ENCODE measurements at places on chromosomes 3 and 15. TPM values are rescaled to one million over a fixed set of nuclear protein-coding genes. Genes with fewer than 3 reads are reported as not detected.

- no peaks in the 10 kb centered on the region for H3K36me3 ChIP-seq
- H3K4me3 ChIP-seq: no peak overlapping the region
- no peak overlapping the region for H3K27ac ChIP-seq
- no peaks in the 10 kb centered on the region for H3K27me3 ChIP-seq
- DNase-seq: no peak
These were observed 115.2 kb upstream of the RORA start for GRCh38 chr15:61344293-61344692.

Gene IQCF5
- total RNA-seq: not detected

DNA sequence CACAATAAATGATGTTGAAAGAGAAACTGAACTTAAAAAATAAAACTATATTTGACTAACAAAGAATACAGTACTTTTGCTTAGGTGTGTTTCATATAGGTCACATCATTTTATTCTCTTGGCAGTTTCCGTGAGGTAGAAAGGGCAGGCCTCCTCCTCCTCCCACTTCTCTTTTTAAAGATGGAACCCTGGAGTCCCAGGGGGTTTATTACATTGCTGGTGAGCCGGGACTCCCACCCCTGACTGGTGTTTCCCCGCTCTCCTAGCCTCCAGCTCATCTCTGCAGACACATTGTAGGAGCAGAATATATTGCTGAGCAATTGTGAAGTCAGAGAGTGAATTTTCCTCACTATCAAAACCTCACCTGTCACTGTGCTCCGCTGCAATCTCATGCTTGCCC, 30.0 kb downstream of the ZDHHC23 start:
- no peaks in the 10 kb centered on the region for H3K4me1 ChIP-seq
- no peak overlapping the region for H3K27ac ChIP-seq
- no peaks in the 10 kb centered on the region for H3K27me3 ChIP-seq

Gene MAP3K13
- 16.7 TPM for total RNA-seq

GRCh38 chr15:77053709-77054108, 17.2 kb downstream of the TSPAN3 start:
- peaks cover 22% of the 10 kb centered on the region for H3K4me1 ChIP-seq
- no peak overlapping the region for H3K4me3 ChIP-seq
- no peaks in the 10 kb centered on the region for H3K27me3 ChIP-seq

- no peaks in the 10 kb centered on the region for H3K27me3 ChIP-seq
- no peak overlapping the region for H3K4me3 ChIP-seq
- peaks cover 4% of the 10 kb centered on the region for H3K36me3 ChIP-seq
- H3K4me1 ChIP-seq: no peaks in the 10 kb centered on the region
These were observed 43.6 kb downstream of the TBC1D2B start for GRCh38 chr15:78033864-78034263.

GRCh38 chr3:55742022-55742831, 255.1 kb upstream of the WNT5A start:
- peaks cover 9% of the 10 kb centered on the region for H3K4me1 ChIP-seq
- H3K27me3 ChIP-seq: no peaks in the 10 kb centered on the region
- peak; percentile 13 for DNase-seq
- no peaks in the 10 kb centered on the region for H3K36me3 ChIP-seq
- no peak overlapping the region for H3K27ac ChIP-seq
- H3K4me3 ChIP-seq: no peak overlapping the region

DNA sequence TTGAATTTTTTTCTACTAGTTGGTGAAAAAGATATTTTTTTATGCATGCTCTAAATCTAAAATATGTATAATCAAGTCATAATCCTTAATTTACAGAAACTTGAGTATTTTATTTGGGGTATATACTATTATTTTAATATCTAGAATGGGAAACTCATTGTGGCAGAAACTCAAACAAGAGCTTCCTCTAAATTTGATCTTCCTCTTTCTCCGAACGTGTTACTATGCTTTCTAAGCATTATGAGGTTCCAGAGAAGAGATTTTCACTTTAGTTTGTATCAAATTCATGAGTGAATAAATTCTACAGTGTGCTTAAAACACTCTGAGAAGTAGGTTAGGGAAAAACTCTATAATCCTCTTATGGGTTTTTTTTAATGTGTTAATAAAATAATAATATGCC, 173.1 kb downstream of the POTEB3 start:
- no peak overlapping the region for H3K4me3 ChIP-seq
- DNase-seq: no peak
- H3K27me3 ChIP-seq: no peaks in the 10 kb centered on the region
- no peaks in the 10 kb centered on the region for H3K36me3 ChIP-seq
